SHP77 treated with DMSO at 0.1 percent for 48 hours (cell line): ENCODE measurements at places on chromosomes 7 and 10.
A peak's percentile ranks its signal among the peaks of the same experiment; 100 is the strongest.

DNA sequence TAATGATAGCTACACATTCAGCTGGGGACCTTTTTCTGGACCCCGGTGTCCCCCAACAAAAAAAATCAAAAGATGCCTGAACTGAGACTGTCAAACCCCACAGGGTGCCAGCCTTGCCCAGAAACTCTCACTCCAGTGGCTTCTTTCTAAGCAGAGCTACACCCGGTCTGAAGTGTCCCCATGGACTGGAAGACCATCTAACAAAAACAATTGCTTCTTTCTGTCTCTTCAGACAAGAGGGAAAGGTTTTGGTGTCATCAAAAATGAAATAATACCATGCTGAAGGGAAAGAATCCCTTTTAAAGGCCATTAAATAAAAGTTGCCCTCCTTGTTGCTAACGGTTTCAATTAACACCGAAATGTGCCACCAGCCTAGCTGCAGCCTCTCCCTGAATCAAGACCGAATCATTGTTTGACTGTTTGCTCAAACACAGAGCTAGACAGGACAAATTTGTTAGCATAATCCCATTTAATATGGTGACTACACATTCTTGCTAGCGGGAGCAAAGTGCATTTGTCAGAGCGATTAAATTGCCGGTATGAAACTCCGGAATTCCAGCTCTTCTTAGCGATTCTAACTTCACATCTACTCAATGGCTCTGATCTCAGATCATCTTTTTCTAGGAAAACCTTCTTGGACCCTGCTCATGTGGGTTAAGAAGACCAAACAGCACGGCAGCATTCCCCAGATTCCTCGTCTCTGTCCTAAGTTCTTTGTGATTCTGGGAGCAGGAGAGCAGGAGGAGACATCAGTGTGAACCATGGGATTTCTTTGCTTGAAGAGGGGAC is 397.5 kb upstream of the PRKCQ start:
- no peak for DNase-seq

DNA sequence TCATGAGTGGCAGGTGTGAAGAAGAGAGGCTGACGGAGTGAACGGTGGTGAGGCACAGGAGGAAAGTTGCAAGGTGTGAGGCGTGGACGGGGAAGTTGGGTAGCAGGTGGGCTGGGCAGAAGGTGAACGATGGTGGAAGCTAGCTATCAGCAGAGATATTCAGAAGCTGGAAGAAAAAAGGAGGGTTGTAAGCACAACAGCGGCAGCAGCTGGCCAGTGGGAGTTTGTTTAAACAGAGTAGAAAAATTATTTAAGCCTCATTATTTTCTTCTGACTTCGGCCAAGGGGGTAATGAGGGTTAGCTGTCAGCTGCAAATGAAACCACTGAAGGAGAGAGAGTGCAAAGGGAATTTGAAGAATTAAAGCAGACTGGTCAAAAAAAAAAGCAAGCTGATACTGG is 62.1 kb upstream of the PRKAR2B start:
- peak; percentile 23 for DNase-seq

GRCh38 chr7:98879979-98880315 is 1.6 kb downstream of the TRRAP start:
- no peak for DNase-seq

DNA sequence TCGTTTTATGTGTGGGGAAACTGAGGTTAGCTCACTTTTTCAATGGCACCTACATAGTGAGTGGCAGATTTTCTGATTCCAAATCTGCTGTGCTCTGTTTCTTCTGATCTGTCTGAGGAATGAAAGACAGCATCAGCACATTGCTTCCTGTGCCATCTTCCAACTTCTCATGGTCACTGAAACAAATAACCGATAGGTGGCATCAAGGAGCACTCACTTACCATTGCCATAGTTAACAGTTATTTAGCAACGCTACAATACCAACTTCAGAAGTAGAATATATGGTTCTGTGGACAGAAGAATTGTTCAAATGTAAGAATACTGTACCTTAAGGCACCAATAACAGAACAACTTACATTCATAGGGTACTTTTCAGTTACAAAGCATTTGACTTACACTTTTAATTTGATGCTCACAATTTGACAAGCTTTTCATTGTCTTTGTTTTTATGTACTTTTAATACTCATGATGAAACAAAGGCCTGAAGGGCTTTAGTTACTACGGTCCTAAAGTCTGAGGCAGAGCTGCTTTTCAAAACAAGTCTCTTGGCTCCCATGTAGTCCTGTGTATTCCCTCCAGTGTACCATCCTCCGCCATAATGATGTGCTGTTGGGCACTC is 228.9 kb upstream of the TCF7L2 start:
- no peak for DNase-seq

DNA sequence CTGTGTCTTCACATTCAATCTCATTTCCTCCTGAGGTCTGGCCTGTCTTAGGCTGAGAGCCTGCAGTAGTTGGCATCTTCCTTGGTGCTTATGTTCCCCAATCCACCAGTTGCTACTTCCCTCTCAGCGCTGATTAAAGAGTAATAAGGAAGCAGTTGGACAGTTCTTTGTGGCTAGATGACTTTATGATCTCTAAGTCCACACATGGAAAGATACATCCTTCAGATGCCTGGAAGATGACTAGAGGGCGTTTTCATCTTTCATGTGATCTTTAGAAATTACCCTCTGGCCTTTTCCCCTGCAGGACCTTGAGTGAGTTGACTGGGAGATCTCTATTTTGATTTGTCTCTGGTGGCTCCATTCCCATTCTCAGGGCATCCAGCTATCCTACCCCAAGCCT is 204.5 kb downstream of the GRM3 start:
- no peak for DNase-seq

DNA sequence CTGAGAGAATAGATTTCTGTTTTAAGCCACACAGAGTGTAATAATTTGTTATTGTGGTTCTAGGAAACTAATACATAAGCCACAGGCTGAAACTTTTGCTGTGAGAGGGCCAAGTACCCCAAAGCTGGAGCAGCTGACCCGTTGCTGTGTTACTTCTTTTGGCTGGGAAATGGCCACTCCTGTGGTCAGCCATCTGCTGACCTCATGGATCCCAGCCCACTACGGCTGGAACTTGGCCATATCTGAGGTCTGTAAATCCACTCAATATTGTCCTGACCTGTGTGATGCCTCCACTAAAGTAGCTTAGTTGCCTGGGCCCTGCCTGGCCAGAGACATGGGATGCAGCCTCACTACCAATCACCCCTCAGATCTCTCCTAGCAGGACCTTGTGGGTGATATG is 17.4 kb upstream of the LOXL4 start:
- DNase-seq: no peak

GRCh38 chr10:131290781-131291180 is 20.7 kb downstream of the TCERG1L start:
- no peak for DNase-seq

- no peak for DNase-seq
Observed at GRCh38 chr7:140877249-140877524, 47.5 kb downstream of the BRAF start.

GRCh38 chr10:3828404-3829155 is 43.6 kb upstream of the KLF6 start:
- no peak for DNase-seq

- no peak for DNase-seq
Observed at GRCh38 chr10:70585578-70586169, 16.9 kb downstream of the PRF1 start.

DNA sequence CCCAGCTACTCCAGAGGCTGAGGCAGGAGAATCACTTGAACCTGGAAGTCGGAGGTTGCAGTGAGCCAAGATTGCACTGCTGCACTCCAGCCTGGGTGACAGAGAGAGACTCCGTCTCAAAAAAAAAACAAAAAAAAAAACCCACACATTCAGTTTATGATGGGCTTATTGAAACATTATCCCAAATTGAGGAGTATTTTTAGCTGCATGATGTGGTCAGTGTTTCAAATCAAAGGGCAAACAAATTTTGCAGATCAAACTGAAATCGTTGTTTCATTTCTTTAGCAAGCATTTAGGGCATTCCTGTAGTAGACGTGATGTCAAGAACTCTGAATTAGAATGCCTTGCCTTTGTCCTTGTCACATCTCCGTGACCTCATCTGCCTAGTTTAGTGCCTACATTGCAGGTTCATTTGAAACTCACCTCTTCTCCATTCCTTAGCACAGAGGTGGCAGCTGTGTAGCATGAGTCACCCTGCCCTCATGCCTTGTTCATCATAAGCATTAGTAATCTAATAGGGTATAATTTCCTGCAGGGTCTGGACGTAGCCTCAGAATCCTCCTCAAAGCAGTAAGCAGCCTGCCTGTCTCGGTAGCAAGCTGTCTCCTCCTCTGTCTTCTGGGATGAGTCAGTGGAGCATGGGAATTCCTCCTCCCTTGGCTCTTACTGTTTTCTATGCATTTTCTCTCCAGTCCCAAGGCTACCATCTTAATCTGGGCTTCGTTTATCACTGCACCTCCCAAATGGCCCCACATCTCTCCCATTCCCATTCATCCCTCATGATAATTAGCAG is 73.8 kb downstream of the CUL1 start:
- DNase-seq: no peak

- no peak for DNase-seq
Observed at GRCh38 chr7:104643587-104644217, 315.3 kb downstream of the LHFPL3 start.

DNA sequence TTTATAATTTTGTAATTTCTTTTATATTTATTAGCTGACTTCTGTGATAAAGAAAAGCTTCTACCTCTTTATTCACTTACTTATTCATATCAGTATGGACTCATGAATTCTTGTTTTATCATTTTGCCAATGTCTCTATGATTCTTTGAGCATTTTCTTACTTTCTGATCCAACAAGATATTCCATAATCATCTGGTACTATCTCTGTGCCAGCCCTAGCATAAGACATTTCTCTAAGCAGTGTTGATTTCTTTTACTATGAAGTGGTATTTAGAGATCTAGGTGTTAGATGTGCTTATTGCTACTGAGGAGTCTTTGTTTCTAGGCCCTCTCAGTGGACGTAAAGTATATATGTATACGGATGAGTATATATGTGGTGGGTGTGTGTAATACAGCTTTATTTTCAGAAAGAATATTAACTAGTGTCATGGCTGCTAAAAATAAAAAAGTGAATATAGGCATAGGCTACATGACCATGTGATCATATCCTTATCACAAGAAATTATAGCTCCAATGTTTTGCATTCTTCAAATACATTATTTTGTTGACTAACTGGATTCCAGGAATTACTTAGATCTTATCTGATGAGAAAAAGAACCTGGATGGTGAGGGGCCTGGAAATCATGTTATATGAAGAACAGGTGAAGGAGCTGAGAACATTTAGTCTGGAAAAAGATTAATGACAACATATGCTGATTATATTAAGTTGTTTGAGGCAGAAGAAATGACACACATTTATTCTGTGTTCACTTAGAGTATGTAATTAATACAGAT is 13.1 kb downstream of the PHTF2 start:
- DNase-seq: no peak

- no peak for DNase-seq
Observed at GRCh38 chr7:157016352-157017041, 6.0 kb upstream of the MNX1 start.

- no peak for DNase-seq
Observed at GRCh38 chr7:101180130-101180755, at the start of gene NAT16. Gene NAT16, minus strand, starts transcription at chr7:101180293. Its CDS starts 5,486 bp downstream, at chr7:101174807.

GRCh38 chr7:140284062-140284461 is 107.3 kb upstream of the KDM7A start:
- DNase-seq: no peak

- DNase-seq: no peak
Observed at GRCh38 chr10:13973742-13974141, 357.0 kb downstream of the FRMD4A start.

GRCh38 chr10:71971769-71972555 is 7.8 kb downstream of the CHST3 start:
- DNase-seq: no peak

DNA sequence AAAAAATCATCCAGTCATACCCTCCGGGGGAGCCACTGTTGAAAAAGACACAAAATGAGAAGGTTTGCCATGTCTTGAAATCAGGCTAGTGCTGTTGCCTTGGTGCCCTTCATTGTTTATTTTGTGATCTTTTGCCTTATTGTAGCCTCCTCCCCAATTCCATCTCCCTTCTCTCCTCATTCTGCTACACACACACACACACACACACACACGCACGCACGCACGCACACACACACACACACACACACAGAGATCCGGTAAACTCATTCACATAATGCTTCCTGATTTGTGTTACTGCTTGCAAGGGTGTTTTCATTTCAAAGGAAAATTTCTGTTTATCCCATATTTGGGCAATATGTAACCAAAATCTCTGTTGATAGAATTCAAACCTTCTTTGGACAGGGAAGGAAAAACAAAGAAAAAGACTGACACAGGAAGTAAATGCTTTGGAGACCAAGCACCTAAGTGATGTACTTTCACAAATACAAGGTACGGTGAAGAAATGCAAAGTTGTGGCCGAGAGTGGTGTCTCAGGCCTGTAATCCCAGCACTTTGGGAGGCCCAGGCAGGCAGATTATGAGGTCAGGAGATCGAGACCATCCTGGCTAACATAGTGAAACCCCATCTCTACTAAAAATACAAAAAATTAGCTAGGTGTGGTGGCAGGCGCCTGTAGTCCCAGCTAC is 141.1 kb upstream of the CDK13 start:
- no peak for DNase-seq

GRCh38 chr7:96328016-96328415 is 6.1 kb upstream of the SLC25A13 start:
- DNase-seq: no peak

- no peak for DNase-seq
Observed at GRCh38 chr10:124568848-124569622, 107.4 kb downstream of the LHPP start.

DNA sequence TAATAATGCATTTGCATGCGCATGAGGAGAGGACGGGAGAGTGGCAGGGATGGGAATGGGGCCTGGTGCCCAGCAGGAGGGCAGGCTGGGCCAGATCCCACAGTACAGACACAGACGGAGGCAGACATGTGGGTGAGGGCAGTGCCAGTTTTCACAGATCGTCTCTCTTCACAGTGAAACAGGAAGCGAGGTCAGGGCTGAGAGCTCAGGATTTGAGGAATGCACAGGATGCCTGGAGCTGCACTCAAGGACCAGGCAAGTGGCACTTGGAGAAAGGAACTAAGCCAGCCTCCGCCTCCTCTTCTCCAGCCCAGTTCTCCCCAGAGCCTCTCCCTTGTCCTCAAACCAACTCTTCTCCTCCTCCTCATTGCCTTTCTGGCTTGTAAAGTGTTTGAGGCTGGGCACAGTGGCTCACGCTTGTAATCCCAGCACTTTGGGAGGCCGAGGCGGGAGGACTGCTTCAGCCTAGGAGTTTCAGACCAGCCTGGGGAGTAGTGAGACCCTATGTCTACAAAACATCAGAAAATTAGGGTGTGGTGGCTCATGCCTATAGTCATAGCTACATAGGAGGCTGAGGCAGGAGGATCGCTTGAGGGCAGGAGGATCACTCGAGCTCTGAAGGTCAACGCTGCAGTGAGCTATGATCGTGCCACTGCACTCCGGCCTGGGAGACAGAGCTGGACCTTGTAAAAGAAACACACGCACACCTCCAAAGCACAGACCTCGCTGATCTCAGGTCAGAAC is 115.2 kb downstream of the HIP1 start:
- no peak for DNase-seq

GRCh38 chr10:14374745-14375445 is 44.2 kb upstream of the FRMD4A start:
- no peak for DNase-seq

GRCh38 chr10:116080553-116080952 is 192.5 kb downstream of the GFRA1 start:
- DNase-seq: no peak
